ENCODE measurements at places on chromosomes 13 and 19. TPM values are rescaled to one million over a fixed set of nuclear protein-coding genes. Genes with fewer than 3 reads are reported as not detected.

GRCh38 chr19:47408156-47408938, 11.0 kb downstream of the MEIS3 start:
- no peak for DNase-seq

Gene CEBPA
- 0.66 TPM for total RNA-seq

- DNase-seq = no peak
Measured at GRCh38 chr19:22118132-22118531, 65.8 kb downstream of the ZNF257 start.

GRCh38 chr13:31010296-31010695, 77.8 kb downstream of the TEX26 start:
- no peak for DNase-seq

DNA sequence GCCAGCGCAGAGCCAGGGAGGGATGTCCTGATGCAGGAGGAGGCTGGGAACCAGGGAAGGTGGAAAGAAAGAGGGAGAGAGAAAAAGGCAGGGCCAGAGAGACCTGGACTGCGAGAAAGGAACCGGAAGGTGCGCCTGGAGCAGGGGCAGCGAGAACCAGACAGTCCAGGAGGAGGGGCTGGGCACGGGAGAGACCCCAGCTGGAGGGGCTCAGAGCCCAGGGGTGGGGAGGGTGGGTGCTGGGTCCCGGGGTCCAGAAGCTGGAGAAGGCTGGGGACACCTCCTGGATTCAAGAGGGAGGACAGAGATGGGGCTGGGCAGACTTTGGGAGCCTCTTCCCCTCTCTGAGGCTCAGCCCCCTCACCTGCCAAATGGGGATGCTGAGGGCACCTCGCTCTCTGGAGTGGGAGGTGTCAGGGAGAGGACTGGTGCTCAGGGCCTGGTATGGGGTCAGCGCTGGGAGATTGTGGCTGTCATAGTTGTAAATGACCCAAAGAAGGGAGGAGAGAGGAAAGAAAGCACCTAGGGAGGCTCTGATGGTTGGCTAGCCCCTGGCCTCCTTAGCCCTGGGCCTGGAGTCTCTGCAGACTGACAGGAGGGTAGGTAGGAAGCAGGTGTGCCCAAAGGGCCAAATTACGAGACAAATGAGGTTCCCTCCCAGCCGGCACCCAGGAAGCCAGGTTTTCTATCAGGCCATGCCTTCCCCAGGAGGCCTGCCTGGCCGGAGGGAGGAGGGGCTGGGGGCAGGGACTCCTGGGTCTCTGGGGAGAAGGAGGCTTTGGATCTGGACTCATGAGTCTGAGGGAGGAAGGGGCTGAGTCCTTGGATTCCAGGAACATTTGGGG, 1.3 kb upstream of the SPACA6 start:
- DNase-seq = no peak

DNA sequence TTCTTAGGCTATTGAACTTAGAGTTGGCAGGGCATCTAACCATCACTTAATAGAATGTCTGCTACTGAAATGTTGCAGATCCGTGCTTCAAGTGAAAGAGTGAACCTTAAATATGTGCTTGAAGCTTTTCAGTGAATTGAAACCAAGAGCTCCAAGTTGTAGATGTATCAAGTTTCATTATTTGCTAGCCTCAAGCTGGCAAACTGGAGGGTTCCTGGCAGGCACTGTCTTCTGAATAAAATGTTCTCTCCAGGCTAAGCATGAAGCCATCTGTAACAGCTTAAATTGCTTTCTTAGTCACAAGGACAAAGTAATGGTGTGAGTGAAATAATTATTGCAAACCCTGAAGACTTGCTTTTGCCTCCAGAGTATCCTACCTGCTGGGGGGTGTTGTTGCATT, 415.0 kb upstream of the SPRY2 start:
- DNase-seq = no peak

DNA sequence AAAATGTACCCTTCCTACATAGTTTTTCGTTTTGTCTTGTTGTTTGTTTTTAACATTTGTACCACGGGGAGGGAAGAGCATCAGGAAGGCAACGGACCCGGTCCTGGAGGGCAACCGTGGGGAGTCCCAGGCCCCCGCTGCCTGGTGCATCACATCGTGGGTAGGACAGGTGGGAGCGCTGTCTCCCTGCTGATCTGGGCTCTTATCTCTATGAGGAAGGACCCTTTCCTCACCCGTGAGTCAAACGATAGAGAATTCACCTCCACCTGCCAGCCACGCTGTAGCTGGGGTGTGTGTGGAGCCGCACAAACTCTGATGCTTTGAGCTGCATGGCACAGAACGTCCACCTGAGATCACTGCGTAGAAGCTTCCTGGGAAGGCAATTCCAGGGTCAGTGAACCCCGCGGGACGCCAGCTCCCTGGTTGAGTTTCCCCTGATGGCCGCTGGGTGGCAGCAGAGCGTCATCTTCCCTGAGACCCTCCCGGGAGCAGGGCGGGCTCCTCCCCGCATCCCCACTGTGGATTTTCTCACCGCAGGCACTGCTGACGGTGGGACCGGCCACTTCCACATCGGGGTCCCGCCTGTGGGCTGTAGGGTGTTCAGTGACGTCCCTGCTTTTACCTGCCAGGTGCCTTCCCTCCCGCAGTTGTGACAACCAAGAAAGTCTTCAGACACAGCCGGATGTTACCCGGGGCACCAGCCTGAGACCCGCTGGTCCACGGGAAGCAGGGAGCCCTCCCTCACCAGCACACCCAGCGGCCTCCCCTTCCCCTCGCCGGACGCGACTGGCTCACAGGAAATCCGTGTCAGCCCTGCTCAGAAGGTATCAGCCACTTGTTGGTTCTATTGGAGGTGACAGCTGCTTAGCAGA, 54.7 kb downstream of the ZNF787 start:
- DNase-seq = peak; percentile 62

Gene TMEM205
- 25.8 TPM for total RNA-seq

Gene FXYD5
- total RNA-seq = 339 TPM

Gene TMEM86B
- 17.7 TPM for total RNA-seq

DNA sequence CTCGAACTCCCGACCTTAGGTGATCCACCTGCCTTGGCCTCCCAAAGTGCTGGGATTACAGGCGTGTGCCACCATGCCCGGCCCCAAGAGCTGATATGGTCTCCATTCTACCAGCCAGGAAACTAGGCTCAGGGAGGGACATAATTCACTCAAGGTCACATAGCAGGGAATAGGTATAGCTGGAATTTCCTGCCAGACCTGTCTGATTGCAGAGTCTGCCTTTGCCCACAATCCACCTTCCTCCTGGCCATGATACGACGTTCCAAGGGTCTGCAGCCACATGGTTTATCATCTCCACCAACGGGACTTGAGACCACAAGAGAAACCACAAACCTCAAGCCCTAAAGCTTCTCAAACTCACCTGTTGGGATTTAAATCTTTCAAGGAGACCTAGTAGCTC, 32.0 kb downstream of the ZNRF4 start:
- DNase-seq = no peak

DNA sequence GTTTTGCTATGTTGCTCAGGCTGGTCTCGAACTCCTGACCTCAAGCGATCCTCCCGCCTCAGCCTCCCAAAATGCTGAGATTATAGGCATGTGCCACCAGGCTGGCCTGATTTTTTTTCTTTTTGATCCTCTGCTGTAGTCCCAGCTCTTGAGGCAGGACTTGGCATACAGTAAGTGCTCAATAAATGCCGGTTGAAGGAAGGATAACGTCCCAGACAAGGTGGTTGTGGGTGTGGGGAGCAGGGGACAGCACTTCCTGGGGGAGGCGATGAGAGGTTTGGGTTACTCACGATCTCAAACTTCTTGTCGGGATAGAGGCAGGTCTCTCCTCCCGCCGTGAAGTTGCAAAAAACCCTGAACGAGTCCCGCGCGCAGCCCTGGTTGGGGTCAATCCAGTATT, 29.7 kb upstream of the OLFM2 start:
- DNase-seq = no peak

DNA sequence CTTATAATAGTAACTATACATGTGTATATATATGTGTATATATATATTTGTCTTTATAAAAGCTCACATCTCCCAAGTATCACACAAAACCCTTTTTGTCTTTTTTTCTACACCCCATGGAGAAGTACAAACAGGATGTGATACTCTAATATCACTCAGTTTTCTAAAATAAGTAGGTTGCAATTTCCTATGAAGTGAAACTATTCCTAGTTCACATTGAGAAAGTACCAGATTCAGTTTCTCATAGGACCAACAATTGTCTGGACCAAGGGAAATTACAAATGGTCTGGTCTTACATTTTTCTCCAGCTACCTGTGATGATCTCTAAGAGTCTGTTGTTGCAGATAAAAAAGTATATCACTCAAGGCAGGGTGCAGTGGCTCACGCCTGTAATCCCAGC, 17.9 kb upstream of the LILRB1 start:
- DNase-seq = no peak

Gene NAPA
- total RNA-seq = 85.3 TPM

- no peak for DNase-seq
Measured at GRCh38 chr19:7863971-7864689, 10.1 kb downstream of the PRR36 start.

DNA sequence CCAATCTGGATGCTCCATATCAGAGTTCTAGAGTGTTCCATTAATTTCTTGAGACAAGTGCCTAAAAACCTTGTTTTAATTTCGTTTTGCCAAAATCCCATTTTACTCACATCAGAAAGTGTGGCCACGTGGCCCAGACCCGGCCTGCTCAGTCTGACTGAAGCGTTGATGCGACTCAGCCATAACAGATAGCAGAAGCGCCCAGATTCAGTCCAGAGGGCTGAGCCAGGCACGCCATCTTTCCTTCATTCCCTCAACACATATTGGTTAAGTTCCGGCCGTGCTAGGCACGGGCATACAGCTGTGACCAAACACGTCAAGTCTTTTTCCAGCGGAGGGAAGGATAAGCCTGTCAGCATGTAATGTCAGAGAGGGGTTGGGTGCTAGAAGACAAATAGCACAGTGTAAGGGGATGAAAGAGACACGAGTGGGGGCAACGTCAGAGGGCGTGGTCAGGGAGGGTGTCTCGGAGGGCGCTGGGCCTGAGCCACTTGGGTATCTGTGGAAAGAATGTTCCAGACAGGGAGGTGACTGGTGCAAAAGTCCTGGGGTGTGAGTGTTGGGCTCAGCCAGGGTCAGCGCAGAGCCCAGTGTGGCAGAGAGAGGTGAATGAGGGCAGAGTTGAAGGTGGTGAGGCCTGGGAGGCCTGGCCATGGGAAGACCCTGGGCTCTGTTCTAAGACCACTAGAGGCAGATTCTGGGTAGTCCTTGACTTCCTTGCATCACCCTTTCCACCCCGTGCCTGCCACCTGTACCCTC, 3.1 kb downstream of the F10 start:
- DNase-seq = no peak

Gene NCAN
- total RNA-seq = not detected

Gene TNFSF9
- total RNA-seq = 0.30 TPM

DNA sequence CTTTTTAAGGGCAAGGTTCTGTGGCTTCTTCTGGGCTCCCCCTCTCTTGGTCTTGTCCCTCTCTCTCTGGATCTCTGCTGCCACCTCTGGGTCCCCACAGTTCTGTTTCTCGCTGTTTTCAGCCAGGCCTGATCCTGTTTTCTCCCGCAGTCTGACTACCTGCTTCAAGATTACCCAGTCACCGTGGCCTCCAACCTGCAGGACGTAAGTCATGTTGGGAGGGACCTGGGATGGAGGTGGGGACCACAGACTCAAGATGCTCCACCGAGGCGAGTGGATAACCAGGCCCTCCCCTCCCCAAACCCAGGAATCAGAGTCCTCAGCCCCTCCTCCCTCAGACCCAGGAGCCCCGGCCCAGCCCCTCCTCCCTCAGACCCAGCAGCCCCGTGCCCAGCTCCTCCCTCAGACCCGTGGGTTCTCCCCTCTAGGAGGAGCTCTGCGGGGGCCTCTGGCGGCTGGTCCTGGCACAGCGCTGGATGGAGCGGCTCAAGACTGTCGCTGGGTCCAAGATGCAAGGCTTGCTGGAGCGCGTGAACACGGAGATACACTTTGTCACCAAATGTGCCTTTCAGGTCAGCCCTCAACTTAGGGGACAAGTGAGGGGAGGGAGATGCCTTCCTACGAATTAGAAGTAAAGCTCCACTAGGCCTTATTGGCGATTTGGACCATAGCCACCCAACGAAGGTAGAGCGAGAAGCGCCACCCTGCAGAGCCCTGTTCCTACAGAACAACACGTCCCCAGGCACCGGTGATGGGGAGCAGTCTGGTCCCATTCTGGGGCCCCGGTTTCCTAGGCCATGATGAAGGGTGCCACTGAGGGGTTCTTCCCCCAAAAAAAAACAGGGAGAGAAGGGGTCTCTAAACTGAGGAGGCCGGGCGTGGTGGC, 2.2 kb downstream of the FLT3LG start:
- DNase-seq = peak; percentile 53

Gene CASP14
- not detected for total RNA-seq

- DNase-seq = no peak
Measured at GRCh38 chr13:85379991-85380390, 419.2 kb downstream of the SLITRK6 start.

Gene ZNF418
- total RNA-seq = 28.0 TPM

GRCh38 chr19:10288662-10289166, 1.0 kb upstream of the ICAM5 start:
- peak; percentile 18 for DNase-seq

DNA sequence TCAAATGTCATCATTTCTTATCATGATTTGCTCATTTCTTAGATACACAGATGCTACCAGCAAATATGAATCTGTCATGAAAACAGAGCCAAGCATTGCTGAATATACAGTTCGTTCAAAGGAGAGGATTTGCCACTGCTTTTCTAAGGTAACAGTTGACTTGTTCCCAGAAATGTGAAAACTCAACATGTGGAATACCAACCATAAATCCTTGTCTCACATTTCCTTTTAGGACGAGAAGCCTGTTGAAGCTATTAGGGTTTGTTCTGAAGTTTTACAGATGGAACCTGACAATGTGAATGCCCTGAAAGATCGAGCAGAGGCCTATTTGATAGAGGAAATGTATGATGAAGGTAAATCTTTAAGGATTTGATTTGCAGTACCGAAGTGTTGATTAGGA, 86.7 kb downstream of the DNAJC3 start:
- DNase-seq = no peak

Measured in naive thymus-derived CD8-positive, alpha-beta T cell (primary cell).